NCI-H1694 treated with DMSO at 0.1 percent for 48 hours (cell line): ENCODE measurements at places on chromosomes 1 and 21.

GRCh38 chr1:211328866-211329475 lies 2.3 kb downstream of the TRAF5 start:
- peak; percentile 87 for DNase-seq

GRCh38 chr1:153532769-153533599 lies 2.8 kb downstream of the S100A6 start:
- peak; percentile 95 for DNase-seq

- no peak for DNase-seq
Measured at GRCh38 chr1:58476179-58476578, 70.3 kb downstream of the OMA1 start.

- no peak for DNase-seq
Measured at GRCh38 chr1:228002792-228003191, 4.0 kb upstream of the WNT3A start.

DNA sequence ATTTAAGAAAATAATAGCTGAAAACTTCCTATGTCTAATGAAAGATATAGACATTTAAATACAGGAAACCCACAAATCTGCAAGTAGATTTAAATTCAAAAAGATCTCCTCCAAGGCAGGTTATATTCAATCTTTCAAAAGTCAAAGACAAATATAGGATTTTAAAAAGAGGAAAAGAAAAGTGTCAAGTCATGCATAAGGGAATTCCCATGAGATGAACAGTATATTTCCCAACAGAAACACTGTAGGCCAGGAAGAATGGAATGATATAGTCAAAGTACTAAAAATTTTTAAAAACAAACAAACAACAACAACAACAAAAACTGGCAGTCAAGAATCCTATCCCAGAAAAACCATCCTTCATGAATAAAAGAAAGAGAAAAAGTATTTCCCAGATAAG lies 806.5 kb upstream of the BRINP3 start:
- no peak for DNase-seq

DNA sequence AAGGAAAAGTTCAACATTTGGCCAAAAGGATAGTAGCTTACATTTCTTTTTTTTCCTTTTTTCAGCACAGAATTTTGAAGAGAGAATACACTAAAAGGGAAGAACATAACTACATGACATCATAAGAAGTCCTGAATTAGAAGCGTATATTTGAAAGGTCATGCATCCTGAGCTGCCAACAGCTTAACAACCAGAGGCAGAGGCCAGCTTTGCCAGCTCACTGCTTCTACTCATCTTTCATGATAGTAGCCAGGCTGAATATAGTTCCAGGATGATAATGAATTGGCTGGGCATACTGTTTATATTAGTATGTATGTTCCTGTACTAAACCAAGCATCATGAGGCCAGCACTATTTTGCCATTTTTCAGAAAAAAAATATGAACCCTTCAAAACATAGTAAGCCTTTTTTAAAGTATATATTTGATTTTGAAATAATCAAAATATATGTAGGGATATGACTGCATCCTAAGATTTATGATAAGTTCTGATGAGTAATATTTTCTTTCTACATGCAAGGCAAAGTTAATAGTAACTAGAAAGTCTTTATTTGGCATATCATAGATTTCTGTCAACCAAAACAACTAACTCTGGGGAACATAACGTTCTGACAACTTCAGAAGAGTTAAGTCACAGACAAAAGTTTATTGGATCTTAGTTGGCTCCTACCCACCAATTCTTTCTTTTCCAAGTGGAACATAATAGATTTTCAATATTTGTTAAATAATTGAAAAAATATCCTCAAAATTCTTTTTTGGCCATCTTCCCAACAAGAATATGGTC lies 123.2 kb downstream of the DPYD start:
- no peak for DNase-seq
